Left ventricle myocardium superior (tissue), 1 donor: ENCODE measurements at places on chromosomes 2 and 18.
A peak's percentile ranks its signal among the peaks of the same experiment; 100 is the strongest.

- peak; percentile 90 for DNase-seq
Observed at GRCh38 chr2:240568678-240569522, 616 bp downstream of the RNPEPL1 start.

GRCh38 chr2:201781557-201782051 lies 871 bp upstream of the ALS2 start:
- DNase-seq = no peak

GRCh38 chr18:60870261-60871153 lies 462.7 kb upstream of the CDH20 start:
- no peak for DNase-seq

- DNase-seq = no peak
Observed at GRCh38 chr2:177429688-177430325, 37.2 kb downstream of the AGPS start.

DNA sequence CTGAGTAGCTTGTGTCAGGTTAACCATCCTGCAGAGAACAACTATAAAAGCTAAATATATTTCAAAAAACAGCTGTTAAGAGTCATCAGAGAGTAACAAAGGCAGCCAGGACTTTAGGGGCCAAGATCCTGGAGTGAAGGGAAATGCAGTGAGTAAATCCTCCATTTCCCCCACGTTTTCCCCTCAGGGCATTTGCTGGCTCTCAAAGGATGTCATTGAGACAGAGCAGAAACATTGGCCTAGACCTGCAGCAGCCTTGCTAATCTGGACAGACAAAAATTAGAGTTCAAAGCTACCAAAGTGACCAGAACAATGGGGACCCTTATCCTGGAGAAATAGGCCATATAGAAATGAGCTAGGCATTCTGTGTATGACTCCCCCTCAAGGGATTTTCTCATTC lies 21.1 kb upstream of the KLHL29 start:
- DNase-seq = no peak

- DNase-seq = no peak
Observed at GRCh38 chr2:16252251-16252650, 311.9 kb downstream of the MYCN start.

GRCh38 chr2:43302182-43302960 lies 76.0 kb upstream of the ZFP36L2 start:
- DNase-seq = no peak

GRCh38 chr2:182280118-182280517 lies 146.7 kb downstream of the PDE1A start:
- no peak for DNase-seq

GRCh38 chr2:29878898-29879297 lies 42.5 kb downstream of the ALK start:
- no peak for DNase-seq

DNA sequence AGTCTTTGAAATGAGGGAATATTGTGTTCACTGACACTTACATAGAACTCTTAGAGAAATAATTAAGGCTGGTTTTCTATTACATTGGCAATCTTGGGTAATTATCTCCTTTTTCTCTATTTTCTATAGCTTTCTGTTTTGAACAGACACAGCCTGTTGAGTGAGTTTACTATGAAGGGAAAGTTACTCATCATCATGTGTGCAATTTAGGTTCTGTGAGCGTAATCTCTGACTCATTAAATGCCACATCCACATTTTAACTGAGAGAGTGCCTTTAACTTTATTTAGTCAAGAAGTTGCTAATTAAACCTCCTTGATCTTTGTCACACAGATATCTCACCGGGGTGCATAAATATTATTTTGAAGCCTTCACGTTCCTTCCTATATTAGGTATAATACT lies 174.0 kb upstream of the SLC8A1 start:
- DNase-seq = no peak

DNA sequence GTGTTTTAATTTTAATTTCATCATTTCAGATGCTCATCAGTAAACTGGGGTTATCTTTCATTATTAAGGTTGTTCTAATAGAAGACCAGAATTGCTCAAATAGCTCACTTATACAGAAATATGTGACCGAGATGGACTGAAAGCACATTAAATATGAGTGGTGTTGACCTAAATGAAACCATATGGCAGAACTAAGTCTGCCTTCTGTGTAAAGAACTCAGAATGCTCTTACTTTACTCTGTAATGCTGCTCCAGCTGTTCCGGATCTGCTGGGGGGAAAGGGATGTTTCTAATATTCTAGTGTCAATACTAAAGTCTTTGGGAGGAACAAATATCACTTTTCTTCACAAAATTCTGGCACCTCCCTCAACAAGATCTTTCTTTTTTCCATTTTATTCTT lies 131.0 kb downstream of the DPP4 start:
- DNase-seq = no peak

DNA sequence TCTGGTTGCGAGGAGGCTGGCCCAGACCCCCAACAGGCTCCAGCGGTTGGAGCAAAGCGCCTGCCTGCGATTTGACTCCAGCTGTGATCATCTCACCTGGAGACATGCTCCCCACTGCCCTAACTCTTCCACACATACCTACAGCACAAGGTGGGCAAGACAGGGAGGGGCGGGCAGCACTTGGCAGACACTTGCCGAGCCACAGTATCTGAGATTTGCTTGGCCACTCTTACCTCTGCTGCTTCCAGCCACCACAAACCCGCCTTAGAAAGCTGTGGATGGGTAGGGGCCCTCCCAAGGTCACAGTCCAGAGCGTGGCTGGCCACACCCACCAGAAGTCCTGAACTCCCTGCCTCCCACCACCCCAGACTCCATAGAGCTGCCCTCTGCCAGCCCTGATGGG lies 8.2 kb downstream of the CYP26B1 start:
- DNase-seq = no peak

DNA sequence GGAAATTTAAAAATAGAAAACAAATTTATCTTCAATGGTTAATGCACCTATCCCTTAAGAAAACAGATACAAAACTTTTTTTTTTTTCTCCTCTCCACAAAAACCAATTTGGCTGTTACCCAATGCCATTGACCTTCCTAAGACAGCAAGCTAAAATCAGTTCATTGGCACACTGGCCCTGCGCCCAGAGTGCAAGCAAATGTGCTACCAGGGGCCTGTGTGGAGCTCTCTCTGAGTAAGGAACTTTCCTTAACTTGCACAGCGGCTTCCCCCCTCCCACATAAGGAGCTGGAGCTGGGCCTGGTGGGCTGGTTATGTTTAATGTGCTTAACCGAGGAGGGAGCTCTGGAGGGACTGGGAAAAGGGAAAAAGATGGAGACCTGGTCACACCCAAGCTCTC lies 17.6 kb upstream of the POU3F3 start:
- no peak for DNase-seq

DNA sequence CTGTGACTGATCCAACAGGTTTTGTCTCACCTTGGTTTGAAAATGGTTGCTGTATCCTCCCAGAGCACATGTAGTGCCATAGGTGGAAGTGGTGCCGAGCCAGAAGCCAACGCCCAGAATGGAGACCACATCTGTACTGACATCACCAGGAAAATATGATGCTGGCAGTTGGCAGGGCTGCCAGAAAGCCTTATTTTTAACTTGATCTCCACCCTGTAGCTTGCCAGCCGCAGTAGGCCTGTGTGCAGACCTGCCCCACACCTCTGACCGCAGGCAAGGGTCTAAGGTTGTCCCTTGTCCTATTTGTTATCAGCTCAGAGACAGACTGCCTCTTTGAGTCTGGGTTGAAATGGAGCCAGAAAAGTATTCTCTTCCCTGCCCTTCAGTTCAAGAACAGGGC lies 123.5 kb upstream of the EML6 start:
- DNase-seq = peak; percentile 78

GRCh38 chr18:25053466-25053865 lies 298.5 kb downstream of the ZNF521 start:
- DNase-seq = no peak

- no peak for DNase-seq
Observed at GRCh38 chr18:48098007-48098406, 167.5 kb upstream of the SMAD2 start.

- no peak for DNase-seq
Observed at GRCh38 chr2:144404586-144405314, 115.2 kb downstream of the ZEB2 start.

DNA sequence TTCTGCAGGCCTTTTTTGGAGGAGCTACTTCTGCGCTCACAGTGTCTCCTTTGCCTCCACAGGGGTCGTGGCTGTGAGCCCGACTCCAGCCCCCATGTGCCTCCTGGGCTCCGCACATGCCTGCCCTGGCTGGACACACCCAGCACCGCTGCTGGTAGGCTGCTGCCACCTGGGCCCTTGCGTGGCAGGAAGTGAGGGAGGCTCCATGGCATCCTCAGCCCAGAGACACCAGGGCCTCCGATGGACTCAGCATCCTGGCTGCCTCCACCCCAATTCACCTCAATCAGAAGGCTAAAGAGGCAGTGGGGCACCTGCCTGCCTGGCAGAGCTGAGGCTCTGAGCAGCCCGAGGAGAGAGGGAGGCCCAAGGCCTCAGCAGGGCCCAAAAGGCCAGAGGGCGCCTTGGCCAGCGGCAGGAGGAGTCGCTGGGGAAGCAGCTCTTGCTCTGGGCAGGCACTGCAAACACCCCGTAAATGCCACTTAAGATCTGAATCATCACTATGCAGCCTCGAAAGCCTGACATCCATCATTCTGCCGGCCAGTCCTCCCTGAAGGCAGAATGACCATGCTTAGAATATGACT lies 68.3 kb upstream of the OTOS start:
- DNase-seq = peak; percentile 18

DNA sequence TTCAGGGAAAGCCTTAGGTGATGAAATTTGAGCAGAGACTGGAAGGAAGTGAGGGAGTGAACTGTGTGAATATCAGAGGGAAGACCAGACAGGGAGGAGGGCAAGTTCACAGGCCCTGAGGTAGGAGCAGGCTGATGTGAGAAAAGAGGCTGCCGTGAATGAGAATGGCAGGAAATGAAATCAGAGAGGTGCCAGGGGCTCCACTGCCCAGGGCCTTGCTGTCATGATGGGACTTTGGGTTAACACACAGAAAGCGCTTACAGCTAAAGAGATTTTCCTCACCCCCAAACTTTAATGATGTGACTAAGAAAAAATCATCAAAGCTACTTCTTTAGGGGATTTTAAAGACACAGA lies 53.8 kb downstream of the MARCHF4 start:
- no peak for DNase-seq

- no peak for DNase-seq
Observed at GRCh38 chr2:172693529-172694455, 41.9 kb upstream of the RAPGEF4 start.

- DNase-seq = no peak
Observed at GRCh38 chr2:64383016-64383591, 70.9 kb upstream of the LGALSL start.

DNA sequence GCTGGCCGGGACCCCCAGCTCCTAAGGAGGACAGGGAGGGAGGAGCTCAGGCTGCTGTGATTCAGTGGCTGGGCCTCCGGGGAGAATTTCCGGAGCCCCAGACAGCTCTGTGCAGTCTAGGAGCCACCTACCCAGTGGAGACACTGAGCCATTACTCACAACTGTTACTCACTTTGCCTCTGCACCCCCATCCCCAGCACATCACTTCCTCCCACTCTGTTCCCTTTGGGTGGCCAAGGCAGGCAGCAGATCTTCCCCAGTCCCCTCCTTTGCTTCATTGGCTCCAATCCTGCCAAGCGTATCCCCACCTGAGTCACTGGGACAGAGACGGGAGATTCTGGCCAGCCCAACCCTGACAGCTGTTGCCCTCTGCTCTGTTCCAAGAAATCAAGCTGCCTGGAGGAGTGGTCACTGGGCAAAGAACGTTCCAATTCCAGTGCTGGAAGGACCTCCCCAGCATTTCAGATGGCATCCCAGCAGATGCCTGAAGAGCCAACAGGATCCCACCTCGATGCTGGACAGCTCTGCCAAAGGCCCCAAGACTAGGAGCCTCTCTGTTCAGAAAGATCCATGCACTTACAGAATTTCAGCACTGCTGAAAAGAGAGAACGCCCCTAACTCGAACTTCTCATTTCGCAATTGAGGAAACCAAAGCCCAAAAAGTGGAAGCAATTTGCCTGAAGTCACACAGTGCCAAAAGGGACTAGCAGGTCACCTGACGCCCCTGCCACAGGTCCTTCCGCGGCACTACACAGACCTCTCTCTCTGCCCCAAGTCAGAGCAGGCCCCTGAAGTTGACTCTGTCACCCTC lies 68.3 kb downstream of the TNS1 start:
- DNase-seq = peak; percentile 72

- DNase-seq = no peak
Observed at GRCh38 chr2:239381709-239382134, 19.1 kb downstream of the HDAC4 start.

DNA sequence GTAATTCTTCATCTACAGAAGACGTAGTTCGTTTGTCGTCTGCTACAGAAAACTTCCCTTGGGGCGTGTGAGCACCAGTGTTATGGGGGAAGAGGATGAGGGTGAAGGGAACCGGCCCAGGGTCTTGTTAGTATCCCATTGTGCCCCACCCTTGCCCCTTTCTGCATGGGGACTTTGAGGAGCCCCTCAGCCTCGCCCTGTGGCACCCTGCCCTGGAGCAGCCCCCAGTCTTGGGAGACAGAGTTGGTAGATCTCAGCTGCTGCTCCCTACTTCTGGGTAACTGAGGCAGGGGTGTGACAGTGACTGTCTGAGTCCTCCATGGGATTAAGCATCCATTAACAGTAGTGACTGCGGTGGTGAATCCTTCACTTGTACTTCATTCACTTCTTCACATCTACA lies 50.1 kb downstream of the RNF144A start:
- no peak for DNase-seq

- no peak for DNase-seq
Observed at GRCh38 chr2:75224636-75225094, 25.3 kb upstream of the TACR1 start.

DNA sequence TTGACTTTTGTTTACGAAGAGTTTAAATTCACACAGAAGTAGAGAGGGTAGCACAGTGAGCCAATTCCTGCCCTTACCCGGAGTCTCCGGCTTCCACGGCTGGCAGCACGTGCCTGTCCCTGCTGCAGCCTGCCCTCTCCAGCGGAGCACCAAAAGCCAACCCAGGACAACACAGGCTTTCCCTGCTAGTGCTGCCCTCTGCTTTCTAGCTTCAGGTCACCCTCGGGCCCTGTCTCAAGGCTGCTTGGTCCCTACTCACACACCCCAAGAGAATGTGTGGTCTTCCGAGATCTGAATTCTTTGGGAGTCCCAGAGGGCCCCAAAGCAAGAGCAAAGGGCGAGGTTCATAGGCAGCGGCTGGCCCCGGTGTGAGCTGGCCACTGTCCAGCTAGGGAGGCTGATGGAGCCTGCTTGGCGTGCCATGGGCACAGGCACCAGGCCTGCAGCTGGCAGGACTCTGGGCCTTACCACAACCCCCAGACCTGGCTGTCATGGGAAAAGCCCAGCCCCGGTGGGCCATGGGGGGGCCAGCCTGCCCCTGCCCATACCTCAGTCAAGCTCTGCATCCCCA lies 7.0 kb upstream of the HS6ST1 start:
- peak; percentile 72 for DNase-seq

- DNase-seq = no peak
Observed at GRCh38 chr18:31244771-31245394, 73.1 kb upstream of the DSG1 start.
